ENCODE measurements at places on chromosomes 6 and 20.
A peak's percentile ranks its signal among the peaks of the same experiment; 100 is the strongest.

GRCh38 chr6:98380589-98380988, 453.8 kb upstream of the POU3F2 start:
- DNase-seq: no peak

DNA sequence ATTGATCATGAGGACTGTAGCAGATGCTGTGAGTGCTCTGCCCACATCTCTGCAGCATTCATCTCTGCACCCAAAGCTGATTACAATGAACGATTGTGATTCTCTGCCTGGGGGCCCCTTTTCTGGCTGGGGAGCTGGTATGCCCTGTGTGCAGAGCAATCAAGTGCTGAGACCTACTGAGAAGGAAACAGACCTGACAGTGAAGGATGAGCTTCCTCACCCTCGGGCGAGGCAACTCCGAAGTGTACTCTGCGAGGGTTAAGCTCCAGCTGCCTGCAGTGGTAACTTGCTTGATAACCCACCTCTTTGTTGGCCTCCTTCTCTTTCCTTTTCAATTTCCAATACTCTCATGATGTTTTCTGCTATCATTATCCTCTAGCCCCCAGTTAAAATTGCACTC, 289.7 kb upstream of the RNF24 start:
- DNase-seq: no peak

GRCh38 chr6:36623547-36624459, 29.6 kb downstream of the SRSF3 start:
- DNase-seq: peak; percentile 68

DNA sequence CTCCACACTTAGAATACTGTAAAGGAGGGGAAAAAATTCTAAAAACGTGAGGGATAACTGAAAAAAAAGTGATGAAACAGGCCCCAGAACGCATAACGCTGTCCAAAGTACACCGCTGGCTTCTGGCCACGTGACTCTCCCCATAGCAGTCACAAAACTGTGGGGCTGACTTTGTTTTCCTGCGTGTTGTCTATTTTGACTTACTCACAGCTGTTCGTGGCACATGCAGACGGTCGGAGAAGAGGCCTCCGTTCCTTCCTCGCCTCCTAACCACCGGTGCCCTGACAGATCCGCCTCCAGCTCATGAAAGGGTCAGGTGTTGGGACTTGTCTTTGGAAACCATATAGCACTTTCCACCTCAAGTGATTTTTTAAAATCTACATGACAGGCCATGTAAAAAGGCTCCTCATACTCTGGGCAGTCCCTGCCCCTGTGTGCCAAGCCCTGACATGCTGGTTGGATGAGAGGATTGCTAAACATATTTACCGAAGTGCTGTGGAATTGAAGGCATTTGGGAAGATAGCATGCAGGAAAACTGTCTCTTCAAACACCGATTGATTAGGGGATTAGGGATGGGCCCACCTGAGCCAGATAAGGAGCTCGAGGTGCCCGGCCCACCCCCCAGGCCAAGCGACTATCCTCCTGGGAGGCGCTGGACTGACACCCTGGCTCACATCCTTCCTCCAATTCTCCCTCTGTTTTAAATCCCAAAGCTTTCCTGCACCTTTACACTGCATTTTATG, 54.8 kb downstream of the DACT2 start:
- no peak for DNase-seq

- DNase-seq: no peak
Observed at GRCh38 chr20:6654513-6655252, 112.8 kb upstream of the BMP2 start.

DNA sequence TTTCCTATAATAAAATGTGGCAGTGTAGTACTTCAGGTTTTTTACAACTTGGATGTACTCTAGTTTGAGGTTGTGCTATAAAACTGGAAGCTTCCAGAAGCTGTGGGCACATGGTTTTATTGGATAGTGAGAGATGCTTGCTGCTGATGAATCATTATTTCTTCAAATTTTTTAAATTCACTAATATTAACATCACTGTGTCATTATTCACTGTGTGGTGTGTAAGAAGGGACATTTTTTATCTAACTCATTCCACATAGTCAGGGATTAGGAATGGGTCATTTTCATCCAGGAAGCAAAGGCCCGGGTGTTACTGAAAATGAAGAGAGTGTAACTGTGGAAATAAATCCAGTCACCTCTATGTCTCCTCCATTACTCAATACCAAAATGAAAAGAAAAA, 421.0 kb downstream of the TENT5A start:
- no peak for DNase-seq

GRCh38 chr20:10093087-10093591, 58.4 kb downstream of the ANKEF1 start:
- no peak for DNase-seq

GRCh38 chr6:13351271-13351670, 22.9 kb upstream of the TBC1D7 start:
- DNase-seq: no peak

GRCh38 chr20:62303062-62303339, 204 bp downstream of the ADRM1 start:
- DNase-seq: no peak

DNA sequence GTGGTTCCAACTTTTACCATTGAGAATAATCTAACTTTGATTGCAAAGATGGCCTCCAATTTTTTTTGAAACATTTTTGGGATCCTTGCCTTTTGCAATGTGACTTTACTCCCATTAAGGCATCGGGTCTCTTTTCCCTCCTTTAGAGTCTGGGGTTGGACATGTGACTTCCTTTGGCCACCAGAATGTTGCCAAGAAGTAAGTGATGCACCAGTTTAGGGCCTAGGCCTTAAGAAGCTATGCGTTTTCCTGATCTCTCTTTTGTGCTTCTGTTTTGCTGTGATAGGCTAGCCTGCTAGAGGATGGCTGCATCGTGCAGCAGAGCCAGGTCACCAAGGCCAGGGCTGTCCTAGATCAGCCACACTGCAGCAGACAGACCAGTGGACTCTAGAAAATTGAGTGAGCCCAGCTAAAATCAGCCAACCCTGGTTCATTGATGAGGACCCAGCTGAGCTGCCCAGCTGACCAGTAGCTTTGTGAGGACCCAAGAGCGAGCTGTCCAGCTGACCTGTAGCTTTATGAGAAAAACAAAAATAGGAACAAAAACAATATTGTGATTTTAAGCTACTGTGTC, 594.0 kb upstream of the JAG1 start:
- no peak for DNase-seq

- DNase-seq: peak; percentile 23
Observed at GRCh38 chr6:28683945-28684538, 158.4 kb downstream of the GPX5 start.

DNA sequence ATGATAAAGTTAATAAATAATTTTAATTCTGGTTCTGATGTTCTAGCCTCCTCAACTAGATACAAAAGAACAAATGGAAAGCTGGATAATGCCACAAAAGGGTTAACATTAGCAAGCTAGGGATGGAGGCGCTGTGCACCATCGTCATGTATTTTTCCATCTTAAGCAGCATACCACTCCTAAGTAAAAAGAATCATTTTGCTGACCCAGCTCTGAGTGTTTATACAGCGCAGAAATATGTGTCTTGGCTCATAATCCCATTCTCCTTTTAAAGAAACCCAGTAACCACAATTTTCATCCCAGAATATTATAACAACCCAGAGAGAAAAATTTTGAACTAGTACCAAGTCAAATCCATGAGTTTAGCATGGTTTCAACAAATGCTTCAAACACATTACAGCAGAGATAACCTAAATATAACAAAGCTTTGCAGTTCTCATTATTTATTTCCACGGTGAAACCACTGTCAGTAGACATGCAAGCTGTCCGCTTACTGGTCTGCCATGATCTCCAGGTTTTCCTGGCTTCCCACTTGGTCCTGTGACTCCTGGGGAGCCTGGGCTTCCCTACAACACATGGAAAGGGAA, 111.1 kb downstream of the COL12A1 start:
- DNase-seq: no peak

GRCh38 chr20:48703511-48704219, 124.1 kb downstream of the PREX1 start:
- DNase-seq: no peak

GRCh38 chr6:110874880-110875547, 429 bp downstream of the AMD1 start:
- DNase-seq: no peak

- no peak for DNase-seq
Observed at GRCh38 chr6:34547701-34548644, 8.2 kb downstream of the SPDEF start.

GRCh38 chr6:34273242-34273805, 24.5 kb upstream of the SMIM29 start:
- no peak for DNase-seq

DNA sequence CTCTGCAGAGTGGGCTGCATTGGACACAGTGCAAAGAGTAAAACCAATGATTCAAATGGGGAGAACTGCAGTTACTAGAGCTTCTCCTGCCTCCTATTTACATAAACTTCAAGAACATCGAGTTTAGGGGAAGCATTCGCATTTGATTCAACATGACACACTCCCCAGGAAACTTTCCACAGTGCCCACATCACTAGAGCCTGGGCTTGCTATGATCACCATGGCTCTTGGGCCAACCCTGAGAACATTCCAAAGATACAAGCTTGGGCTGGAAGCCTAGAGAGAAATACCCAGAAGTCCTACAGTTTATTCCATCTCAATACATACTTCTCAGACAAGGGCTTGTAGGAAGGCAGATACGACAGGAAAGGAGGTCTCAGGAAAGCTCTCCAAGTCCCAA, 337.9 kb downstream of the CD83 start:
- DNase-seq: no peak

DNA sequence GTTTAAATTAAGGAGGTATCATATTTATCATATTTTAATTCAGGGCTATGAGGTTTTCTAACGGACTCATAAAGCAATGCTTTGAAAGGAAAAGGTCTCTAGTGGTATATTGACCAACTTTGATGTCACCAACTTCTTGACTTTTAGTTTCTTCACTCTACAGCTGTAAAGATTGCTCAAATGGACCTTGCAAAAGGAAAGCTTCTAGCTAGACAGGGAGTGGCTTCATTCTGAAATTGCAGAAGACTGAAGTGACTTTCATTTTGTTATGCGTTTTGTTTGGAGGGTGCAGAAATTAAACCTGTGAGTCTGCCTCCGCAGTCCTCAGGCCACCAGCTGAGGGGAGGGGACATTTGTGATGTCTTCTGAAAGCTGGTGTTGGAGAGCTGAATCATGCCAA, 95.7 kb downstream of the SLC24A3 start:
- DNase-seq: no peak

DNA sequence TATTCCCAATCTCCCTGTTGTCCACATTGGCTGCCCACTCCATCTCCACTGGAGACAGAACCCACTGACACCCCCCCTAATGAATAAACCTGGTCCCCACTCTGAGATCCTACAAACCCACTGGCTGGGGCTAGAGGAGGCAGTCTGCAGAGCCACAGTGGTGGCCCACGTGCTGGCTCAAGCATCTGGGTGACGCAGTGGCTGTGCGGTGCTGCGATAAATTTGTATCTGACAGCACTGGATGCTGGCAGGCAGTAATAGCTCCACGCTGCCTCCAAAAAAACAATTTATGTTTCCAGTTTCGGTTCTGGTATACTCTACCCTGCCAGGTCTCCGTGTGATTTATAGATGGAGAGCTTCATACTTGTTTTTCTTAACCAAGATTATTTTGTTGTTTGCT, 87.1 kb upstream of the SYNDIG1 start:
- DNase-seq: no peak

DNA sequence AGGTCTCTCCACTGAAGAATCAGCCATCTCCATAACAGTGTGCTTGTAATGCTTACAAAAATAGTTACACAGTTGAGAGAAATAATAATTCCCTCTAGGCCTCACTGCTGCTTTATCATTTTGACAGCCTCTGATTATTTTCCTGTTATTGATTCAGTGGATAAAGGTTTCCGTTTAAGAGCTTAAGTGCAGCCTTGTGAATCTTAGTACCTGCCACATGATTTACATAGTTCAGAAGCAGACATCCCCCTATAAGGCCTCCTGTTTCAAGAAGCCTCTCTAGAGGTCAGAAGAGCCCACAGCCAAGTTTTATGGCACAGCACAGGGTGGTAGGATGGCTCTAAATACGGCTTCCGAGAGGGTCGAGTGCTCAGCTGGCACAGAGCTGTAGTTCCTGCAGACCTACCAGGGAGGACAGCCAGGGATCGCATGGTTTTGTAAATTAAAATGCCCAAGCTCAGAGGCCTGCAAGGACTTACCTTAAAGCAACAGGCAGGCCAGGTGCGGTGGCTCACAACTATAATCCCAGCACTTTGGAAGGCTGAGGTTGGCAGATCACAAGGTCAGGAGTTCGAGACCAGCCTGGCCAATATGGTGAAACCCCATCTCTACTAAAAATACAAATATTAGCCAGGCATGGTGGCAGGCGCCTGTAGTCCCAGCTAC, 17.6 kb upstream of the PYGB start:
- no peak for DNase-seq

DNA sequence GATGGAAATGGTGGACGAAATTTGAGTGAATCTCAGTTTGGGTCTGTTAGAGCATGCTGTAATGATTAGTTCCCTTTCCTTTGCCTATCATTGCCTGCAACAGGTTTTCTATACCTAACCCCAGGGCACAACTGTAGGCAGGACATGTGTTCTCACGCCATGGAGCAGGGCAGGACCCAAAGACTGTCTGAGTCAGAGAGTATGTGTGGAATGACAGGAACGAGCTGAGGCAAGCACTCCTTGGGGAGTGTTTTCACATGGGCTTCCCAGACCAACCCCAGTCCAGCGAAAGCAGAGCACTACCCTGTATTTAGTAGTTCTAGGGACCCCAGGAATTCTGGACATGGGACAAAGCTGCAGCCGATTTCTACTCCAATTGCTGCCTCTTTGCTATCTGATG, 234.2 kb downstream of the HACE1 start:
- no peak for DNase-seq

GRCh38 chr6:167020206-167020605, 21.0 kb downstream of the CEP43 start:
- DNase-seq: no peak

DNA sequence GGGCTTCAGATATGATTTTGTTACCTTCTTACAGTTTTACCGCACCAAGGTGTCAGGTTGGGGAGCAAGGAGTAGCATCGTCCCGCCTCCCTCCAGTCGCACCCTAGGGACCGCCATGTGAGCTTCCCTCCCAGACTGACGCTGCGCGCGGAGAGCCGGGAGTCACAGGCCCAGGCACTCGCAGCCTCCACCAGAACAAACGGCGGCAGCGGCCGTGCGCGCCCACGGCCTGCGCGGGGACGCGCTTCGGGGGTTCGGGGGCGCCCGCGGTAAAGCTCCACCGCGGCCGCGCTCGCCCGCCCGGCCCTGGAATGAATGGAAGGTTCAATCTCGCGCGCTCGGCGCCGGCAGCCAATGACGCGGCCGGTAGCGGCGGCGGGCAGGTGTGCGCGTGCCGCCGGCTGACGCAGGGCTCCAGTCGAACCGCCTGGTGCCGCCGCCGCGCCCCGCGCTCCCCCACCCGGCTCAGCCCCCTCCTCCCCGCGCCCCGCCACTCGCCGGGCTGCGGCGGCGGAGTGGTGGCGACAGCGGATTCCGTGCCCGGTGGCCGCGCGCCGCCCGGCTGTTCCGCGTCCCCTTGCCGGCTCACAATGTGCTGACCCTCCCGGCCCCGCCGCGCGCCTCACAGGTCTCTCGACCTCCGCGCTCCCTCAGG, 16.5 kb upstream of the LIN28B start:
- DNase-seq: no peak
